Fibroblast of pulmonary artery (primary cell): ENCODE measurements at places on chromosomes 2 and 18.

DNA sequence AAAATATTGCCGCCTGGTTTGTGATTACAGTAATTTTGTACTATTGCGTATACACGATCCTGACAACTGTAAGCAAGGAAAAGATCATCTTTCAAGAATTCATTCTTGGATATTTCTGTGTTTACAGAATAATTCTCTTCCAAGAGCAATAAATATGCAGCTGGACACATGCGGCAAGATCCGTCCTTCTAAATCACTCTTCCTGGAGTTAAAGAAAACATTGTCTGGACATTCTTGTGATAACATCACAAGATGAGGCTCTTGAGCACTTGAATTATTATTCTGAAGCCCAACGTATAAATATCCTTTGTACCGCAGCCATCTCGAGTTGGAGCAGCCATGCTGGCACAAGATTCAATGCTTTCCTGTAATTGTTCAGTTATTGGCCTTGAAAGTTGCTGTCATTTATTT, 9.9 kb downstream of the FHL2 start:
- peak; percentile 96 for DNase-seq

GRCh38 chr2:36562973-36563532, 34.9 kb downstream of the FEZ2 start:
- DNase-seq = peak; percentile 78

DNA sequence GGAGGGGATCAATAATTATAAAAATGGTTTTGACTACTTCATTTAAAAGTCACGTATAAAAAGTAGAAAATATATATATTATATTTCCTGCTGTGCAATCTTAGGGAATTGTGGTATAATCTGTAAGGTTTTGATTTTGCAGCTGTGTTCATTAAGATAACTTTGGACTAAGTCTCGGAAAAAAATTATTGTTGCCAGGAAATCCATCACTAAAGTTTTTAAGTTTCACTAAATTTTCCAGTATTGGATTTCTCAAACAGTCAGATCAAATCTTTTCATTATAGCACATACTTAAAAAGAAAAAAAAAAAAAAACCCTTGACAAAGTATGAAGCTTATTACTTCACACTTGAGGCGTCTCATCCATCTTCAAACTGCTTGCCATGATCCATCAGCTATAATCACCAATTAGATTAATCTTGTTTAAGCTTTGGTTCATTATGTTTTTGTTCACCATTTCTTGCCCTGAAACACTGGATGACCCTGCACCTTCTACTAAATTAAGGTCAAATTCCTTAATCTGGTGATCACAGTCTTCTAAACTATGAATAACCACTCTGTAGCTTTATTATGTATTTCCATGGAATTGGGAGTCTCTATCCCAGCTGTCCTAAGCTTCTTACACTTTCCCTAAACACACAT, 326.6 kb upstream of the COL3A1 start:
- no peak for DNase-seq

DNA sequence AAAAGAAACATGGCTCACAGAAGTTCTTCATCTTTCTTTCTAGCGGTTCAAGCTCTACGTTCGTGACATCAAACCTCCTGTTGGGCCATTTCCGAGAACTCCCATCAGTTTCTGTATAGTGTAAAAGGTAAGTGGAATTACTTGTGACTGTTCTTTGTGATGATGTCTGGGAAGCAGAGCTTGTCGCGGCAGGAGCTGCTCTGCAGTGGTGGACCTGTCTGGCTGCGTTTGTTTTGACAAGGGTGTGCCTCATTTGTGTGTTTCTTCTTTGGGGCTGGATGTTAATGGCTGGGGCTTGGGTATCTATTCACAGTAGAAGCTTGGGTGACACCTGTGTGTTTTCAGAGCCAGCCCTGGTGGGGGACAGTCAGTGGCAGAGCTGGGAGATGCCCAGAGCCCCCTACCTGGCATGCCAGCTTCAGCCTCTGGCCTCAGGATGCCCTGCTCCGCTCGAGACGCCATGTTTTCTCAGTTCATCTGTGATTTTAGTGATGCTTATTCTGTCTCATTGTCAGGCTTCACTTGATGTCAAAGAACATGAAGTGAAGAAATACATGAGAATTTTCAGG, 59.6 kb downstream of the LDLRAD4 start:
- DNase-seq = no peak

- DNase-seq = peak; percentile 97
Observed at GRCh38 chr2:189210250-189211087, 30.9 kb upstream of the COL5A2 start.

DNA sequence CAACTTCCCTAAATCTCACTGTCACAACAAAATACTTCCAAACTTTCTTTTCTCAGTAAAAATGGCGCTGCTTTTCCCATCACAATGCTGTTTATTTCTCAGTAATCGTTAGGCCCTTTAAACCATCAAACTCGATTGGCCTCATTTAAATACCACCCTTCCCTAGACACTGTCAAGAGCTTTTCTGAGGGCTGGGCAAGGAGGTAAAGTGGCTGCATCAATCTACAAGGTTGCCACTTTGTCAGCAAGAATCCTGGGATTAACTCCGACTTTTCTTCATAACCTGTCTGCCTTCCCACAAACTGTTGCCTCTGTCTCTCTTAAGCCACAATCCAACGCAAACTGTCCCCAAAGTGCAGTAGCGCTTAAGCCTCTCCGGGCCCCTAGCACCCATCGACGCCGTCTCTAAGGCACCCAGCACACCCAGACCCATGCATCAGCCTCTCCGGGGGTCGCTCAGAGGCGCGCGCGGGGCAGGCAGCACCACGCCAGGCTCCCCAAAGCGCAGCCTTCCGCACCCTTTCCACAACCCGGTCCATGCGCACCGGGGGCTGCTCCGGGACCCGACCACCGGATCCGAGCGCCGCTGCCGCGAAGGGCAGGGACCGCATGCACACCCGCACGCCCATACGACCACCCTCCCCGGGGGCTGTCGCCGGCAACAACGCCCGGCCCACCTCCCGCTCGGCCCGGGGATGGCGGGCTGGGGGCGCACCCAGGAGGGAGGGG, 683 bp downstream of the MBOAT2 start:
- DNase-seq = no peak

DNA sequence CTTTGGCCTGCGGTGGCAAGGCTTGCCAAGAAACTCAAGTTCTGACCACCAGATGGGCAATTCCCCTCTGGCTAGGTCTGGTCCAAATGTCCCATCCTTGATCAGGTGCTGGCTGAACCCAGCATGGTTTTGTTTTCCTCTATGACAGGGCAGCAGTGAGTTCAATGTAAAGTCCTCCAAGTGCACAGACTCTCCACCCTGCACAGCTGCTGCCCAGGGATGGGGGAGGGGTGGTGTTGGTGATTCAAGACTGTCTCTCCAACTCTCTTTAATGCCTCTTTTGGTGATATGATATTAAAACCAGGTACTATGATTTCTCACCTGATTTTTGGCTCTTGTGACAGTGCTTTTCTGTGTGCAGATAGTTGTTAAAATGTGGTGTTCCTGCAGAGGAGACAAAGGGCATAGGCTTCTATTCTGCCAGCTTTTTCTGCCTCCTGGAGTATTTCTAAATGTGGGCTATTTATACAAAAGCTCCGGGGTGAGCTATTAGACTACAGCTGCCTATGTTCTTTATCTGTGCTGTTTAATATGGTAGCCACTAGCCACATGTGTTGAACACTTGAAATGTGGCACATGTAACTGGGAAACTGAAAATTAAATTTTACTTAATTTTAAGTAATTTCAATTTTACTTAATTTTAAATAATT, 64.0 kb upstream of the STK39 start:
- DNase-seq = no peak

- DNase-seq = peak; percentile 58
Observed at GRCh38 chr2:222568865-222569264, 87.0 kb downstream of the FARSB start.

GRCh38 chr18:56286775-56287325, 351.5 kb downstream of the TXNL1 start:
- peak; percentile 56 for DNase-seq

- DNase-seq = no peak
Observed at GRCh38 chr2:231041061-231041689, 3.9 kb downstream of the C2orf72 start.

DNA sequence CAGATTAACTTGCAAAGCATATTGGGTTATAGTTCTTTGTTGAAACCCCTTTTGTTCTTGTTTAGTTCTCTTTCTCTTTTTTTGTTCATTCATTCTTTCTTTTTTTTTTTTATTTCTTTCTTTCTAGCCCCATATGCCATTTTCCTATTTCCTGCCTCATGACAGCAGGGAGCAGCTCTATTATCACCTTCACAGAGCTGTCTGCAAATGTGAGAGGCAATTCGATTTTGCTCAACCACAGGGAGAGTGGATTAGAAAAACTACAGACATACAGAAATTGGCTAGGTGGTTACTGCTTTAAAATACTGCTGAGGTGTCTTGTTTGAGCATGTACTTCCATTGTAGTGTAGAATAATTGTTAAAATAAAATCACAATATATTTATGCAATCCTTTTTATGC, 44.2 kb upstream of the TBR1 start:
- no peak for DNase-seq
